Mucosa of gallbladder (tissue), 1 donor: ENCODE measurements at places on chromosomes 7 and 10.
A peak's percentile ranks its signal among the peaks of the same experiment; 100 is the strongest.

- no peak for DNase-seq
Measured at GRCh38 chr7:32588657-32589056, 93.4 kb downstream of the AVL9 start.

GRCh38 chr10:86596266-86596665, 58.1 kb upstream of the OPN4 start:
- DNase-seq, result no peak

DNA sequence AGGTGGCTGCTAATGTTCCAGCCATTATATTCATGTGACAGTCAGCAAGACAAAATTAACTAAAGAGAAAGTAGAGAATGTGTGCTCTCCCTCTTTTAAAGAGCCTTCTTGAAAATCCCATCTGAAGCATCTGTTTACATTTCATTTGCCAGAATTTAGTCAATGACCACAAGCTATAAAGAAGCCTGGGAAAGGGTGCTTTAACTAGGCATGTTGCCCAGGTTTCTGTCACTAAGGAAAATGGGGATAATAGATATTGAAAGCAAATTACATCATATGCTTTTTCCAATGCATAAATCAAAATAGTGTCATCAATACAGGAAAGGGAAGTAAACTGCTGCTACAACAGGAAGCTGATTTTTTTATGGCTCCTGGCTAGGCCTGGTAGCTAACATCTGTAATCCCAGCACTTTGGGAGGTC, 67.7 kb downstream of the ELAPOR2 start:
- DNase-seq, result no peak

- no peak for DNase-seq
Measured at GRCh38 chr10:11959966-11960365, 82.6 kb downstream of the UPF2 start.

GRCh38 chr10:98186681-98187080, 52.2 kb downstream of the R3HCC1L start:
- no peak for DNase-seq

DNA sequence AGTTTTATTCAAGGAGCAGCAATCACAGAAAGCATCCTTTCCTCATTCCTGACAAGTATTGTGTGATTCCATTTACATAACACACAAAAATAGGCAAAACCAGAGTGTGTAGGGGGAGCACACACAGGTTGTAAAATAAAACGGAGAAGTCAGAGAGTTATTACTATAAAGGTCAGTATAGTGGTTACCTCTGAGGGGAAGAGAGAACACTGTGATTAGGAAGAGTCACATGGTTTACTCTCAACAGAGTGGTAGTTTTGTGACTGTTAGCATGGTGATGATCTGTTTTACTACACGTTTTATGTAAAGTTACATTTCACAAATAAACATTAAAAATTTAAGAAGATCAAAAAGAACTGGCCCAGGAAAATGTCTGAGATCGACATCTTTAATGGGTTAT, 74.6 kb downstream of the VPS41 start:
- DNase-seq, result no peak

GRCh38 chr10:79013406-79013987, 55.3 kb upstream of the ZMIZ1 start:
- DNase-seq, result no peak

- no peak for DNase-seq
Measured at GRCh38 chr10:47054974-47055373, 143.7 kb downstream of the PTPN20 start.

DNA sequence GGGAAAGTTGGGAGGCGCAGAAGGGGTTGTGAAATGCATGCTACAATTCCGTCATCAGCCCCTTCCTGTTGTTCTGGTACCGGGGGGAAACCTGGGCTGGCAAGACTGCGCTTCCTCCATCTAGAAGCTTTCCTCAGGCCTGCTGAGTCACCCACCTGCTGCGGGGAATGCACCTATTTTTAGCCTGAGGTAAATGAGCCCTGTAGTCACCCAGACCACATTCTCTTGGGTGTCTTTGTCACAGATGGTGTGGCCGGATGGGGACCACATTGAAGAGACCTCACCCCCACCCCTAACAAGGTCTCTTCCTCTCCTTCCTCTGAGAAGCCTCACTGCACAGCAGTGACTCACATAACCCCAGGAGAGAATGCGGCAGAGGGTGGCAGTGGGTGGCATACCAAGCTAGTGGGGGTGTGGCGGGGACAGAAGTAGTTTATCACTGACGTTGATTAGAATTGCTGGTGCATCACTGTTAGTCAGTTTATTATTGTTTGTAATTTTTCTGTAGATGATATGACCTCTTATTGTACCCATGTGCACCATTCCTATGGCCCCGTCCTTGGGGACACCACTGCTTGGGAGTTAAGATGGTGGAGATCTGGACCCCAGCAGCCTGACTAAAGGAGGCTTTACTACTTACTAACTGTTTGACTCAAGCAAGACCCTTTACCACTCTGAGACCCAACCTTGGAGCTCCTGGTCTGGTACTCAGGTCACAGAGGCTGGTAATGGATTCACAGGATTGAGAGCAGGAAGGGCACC, 83.0 kb upstream of the DUSP5 start:
- peak; percentile 56 for DNase-seq

DNA sequence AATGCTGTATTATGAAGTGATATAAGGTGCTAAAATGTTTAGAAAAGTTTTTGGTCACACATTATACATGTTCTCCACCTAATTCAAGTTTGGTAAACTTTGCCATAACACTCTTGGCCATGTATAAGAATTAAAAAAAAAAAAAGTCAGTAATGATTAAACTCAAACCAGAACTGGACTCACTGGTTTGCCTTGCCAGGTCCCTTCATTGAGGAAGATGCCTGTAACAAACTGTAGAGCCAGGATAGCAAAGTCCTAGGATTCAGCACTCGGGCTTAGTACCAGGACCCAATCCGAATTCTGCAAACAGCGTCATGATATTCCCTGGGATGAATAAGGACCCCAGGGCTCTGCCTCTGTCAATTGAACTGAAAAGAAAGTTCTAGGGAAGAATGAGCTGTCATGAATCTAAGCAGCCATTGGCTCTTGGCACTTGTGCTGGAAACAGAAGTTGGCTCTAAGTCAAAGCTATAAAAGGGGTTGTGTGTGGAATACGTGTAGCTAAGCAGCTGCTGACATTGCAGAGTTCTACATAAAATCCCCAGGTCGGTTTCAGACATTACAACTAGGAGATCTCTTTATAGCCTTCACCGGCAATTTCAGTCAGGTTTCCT, 216.9 kb downstream of the C7orf25 start:
- DNase-seq, result no peak

DNA sequence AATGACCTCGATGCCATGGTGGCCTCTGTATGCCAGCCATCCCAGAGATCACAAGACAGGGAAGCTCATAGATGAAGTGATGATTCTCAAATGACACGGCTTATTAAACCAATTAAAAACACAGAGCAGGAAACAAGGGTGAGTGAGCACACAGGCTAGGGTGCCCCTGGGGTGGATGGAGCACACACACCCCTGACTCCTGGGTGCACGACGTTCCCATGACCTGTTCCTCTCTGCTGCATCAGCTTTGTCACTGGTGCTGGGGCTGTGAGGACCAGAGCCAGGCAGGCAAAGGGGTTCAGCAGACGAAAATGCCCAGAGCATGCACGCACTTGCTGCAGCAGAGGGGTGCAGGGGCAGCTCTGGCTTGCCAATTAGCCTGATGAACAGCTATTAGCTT, 86.5 kb upstream of the LRRC4 start:
- no peak for DNase-seq

DNA sequence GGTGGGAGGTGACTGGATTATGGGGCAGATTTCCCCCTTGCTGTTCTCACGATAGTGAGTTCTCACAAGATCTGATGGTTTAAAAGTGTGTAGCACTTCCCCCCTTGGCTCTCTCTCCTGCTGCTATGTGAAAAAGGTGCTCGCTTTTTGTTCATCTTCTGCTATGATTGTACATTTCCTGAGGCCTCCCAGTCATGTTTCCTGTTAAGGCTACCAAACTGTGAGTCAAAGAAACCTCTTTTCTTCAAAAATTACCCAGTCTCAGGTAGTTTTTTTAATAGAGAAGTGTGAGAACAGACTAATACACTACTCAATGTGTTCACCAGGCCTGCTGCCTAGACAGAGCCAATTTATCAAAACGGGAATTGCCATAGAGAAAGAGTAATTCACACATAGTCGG, 49.7 kb downstream of the SDHAF3 start:
- DNase-seq, result no peak

DNA sequence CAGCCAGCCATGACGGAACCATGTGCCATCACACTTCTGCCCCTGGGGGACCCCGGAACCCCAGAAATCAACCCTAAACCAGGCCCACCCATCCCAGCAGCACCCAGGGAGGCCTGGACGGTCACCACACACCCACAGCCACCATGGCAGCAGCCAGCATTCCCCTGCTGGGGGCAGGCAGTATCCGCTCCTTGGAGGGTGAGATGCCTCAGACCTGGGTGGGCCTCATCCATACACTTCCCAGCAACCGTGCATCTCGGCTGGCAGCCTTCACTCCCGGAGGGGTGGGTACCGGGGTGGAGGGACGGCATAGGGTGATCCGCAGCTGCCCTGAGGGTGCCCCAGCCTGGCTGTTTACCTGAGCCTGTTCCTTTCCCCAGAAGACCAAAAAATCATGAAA, 69.1 kb upstream of the FAM20C start:
- DNase-seq, result no peak

DNA sequence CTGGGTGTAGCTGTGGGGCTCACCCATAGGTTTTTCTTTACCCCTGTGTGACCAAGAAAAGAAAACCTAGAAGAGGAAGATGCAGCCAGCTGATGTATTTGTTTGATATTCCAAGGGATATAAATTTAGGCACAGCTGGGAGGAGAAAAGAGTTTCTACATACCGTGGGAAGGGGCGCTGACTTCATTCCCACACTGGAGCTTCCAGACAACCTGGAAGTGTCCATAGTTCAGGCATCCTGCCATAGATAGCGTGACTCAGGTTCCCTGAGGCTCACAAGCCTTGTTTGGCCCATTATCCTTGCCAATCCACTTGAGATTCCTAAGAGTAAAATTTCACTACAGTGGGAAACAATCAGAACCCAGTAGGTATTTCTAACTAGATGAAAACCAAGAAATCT, 371.7 kb upstream of the NRP1 start:
- no peak for DNase-seq

GRCh38 chr7:47957156-47957555, 8.9 kb upstream of the PKD1L1 start:
- DNase-seq, result no peak

DNA sequence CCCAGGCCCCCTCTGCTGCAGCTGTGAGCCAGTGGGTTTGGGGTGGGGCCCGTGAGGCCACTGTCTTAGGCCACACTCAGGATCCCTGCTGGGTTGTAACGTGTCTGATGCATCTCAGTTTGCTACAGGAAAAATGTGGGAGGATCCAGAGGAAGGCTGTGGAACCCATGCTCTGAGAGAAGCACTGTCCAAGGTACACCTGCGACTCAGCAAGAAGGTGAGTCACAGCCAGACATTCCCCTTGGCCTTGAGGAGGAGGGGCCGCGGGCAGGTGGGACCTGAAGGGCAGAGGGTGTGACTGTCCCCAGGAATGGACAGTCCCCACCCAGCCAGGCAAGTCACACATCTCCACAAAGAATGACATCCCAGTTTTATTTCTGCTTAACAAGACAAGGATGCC, 27.8 kb upstream of the C10orf120 start:
- DNase-seq, result no peak

DNA sequence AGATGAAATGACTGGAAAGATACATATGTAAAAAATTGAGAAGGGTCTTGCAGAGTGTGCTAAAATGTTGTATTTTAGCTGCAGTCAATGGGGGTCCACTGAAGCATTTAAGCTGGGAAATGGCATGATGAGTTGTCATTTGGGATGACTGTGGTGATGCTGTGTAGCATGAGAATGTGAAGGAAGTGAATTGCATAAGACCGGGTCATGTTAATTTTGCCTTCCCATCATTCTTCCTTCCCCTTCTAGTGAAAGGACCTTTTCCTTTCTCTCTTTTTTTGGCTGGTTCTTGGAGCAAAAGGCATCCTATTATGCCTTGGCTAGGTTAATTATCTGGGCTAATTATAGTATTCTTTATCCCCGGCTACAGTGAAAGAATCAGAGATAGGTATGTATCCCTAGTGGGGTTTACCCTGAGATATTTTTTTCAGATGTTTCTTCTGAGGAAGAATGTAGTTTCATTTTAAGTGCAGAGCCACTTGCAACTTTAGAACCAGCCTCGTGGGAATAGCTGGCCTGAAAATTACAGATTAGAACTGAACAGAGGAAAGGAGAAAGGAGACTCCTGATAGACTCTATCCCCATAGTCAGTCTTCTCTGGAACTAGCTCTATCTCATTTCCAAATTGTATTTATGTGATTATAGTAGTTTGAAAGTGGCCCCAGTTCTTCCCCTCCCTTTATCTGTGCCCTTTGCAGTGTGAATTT, 93.6 kb downstream of the HGF start:
- DNase-seq, result no peak

DNA sequence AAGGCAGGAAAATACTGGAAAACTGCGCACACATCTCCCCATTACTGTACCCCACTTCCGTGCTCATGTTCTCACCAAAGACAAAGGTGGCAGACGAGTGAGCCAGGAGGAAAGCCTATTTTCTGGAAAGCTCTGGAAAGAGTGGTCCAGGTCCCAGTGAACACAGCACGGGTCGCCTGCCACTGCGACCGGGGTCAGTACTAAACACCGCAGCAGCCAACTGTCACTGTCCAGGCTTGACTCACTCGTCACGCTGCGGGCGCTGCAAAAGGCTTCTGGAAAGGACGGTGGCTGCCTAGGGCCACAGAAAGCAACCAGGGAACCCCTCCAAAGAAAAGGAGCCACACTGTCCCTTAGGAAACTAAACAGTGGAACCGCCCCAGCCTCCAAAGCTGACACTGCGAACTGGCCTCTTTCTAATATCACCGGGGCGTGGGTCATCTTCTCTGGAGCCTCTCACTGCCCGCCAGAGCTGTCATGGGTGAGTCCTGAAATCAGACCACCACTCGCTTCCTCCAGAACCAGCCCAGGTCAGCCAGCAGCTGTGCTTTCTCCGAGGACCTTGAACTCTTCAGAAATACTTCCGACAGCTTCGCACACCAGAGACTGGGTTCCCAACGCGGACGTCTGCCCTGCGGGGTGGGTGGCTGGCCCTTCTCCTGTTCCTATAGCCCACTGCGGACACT, 4.0 kb downstream of the RADIL start:
- no peak for DNase-seq

GRCh38 chr10:100982916-100983830, 4.1 kb downstream of the MRPL43 start:
- DNase-seq, result no peak

GRCh38 chr7:41027428-41028115, 675.3 kb downstream of the INHBA start:
- no peak for DNase-seq

DNA sequence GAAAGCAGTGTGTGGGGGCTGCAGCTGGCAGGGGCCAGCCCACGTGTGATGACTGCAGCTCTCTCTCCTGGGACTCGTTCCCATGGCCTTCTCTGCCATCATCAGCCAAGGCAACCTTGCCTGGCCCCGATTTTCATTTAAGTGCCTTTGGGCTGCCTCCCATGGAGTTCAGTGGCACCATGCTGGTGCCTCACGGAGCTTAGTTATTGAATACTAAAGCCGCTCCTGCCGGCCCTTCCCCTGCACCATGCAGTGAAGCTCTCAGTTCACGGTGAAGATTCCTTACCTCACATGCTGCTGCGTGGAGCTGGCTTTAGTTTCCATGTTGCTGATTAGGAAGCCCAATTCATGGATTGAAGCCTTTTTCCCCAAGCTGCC, 141.5 kb upstream of the EEPD1 start:
- DNase-seq, result no peak

GRCh38 chr7:41508755-41509154, 194.1 kb downstream of the INHBA start:
- DNase-seq, result no peak
